ENCODE measurements at places on chromosomes 12 and 14. TPM values are rescaled to one million over a fixed set of nuclear protein-coding genes. Genes with fewer than 3 reads are reported as not detected.

The VEZT gene
- 59.7 TPM for total RNA-seq

The KCNH3 gene
- total RNA-seq, result 2.9 TPM

The EMP1 gene
- total RNA-seq, result 87.2 TPM

The TAS2R46 gene
- total RNA-seq, result 0.08 TPM

The RFLNA gene
- 0.06 TPM for total RNA-seq

The CIROP gene
- not detected for total RNA-seq

The MDM1 gene
- total RNA-seq, result 8.9 TPM

The AP4S1 gene
- 8.8 TPM for total RNA-seq

The FOXG1 gene
- 0.14 TPM for total RNA-seq

The FZD10 gene
- not detected for total RNA-seq
